Testis (tissue), 5 donors: ENCODE measurements at places on chromosomes 2 and 18. TPM values are rescaled to one million over a fixed set of nuclear protein-coding genes. Genes with fewer than 3 reads are reported as not detected.

- DNase-seq = no peak
- no peaks in the 10 kb centered on the region for H3K36me3 ChIP-seq
- H3K27ac ChIP-seq = no peak overlapping the region
- no peaks in the 10 kb centered on the region for H3K27me3 ChIP-seq
These were observed 22.1 kb upstream of the IGFBP5 start for GRCh38 chr2:216717491-216717901.

DNA sequence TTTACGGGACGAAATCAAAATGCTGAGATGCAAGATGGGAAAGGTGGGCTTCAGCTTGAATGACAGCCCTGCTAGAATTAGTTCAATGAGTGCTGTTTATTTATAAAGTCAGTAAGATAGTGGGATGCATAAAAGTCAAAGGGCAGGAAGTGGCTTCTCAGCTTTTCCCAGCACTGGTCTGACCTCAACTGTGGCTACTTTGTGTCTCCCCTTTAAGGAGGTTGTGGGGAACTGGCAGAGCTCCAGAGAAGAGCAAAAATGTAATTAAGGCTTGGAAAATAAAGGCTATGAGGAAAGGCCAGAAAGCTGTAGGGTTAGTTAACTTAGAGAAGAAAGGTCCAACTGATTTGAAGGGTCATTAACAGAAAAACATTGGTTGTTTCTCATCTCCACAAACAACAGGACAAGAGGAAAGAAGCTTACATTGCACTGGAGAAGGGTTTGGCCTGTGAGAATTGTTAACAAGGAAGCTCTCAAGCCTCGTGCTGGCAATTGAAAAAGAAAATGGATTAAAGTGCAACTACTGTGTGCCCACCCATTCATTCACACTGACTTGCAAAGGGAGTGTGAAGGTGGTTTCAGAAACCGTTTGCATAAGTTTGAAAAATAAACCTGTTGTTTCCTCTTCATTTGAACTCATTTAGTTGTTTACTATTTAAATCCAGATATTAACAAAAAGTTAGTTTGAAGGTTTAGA lies 68.8 kb upstream of the CD28 start:
- H3K27me3 ChIP-seq = no peaks in the 10 kb centered on the region
- peak; percentile 78 for DNase-seq
- peak overlapping the region; percentile 33 for H3K27ac ChIP-seq
- H3K36me3 ChIP-seq = no peaks in the 10 kb centered on the region
- H3K4me3 ChIP-seq = no peak overlapping the region

GRCh38 chr2:134623046-134623445 lies 95.8 kb downstream of the TMEM163 start:
- no peaks in the 10 kb centered on the region for H3K36me3 ChIP-seq
- H3K27ac ChIP-seq = no peak overlapping the region
- no peaks in the 10 kb centered on the region for H3K4me1 ChIP-seq
- no peak overlapping the region for H3K4me3 ChIP-seq
- H3K27me3 ChIP-seq = no peaks in the 10 kb centered on the region

GRCh38 chr2:149143734-149144133 lies 105.2 kb downstream of the LYPD6B start:
- DNase-seq = no peak
- no peaks in the 10 kb centered on the region for H3K27me3 ChIP-seq
- no peaks in the 10 kb centered on the region for H3K4me1 ChIP-seq
- no peaks in the 10 kb centered on the region for H3K36me3 ChIP-seq

DNA sequence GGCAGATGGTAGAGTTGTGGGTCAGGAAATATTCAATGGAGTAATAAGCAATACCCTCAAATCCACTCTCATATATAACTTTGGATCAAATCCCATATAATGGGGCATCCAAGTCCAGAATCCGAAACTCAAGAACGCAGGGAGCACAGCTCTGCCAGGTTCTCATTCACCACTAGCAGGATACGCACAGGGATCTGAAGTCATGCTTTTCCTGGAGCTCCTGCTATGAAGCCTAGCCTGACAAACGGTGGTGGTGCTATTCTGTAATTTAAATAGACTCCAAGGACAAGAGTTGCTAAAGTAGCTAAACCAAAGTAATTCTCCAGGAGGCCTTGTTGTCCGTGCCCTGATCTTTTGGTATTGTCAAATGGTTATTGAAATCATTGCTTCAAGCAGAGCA lies 264.8 kb downstream of the SLC8A1 start:
- H3K27ac ChIP-seq = no peak overlapping the region
- H3K4me3 ChIP-seq = no peak overlapping the region
- no peaks in the 10 kb centered on the region for H3K27me3 ChIP-seq

GRCh38 chr2:1318366-1319009 lies 94.8 kb upstream of the TPO start:
- H3K36me3 ChIP-seq = no peaks in the 10 kb centered on the region
- no peaks in the 10 kb centered on the region for H3K4me1 ChIP-seq
- no peak overlapping the region for H3K4me3 ChIP-seq

DNA sequence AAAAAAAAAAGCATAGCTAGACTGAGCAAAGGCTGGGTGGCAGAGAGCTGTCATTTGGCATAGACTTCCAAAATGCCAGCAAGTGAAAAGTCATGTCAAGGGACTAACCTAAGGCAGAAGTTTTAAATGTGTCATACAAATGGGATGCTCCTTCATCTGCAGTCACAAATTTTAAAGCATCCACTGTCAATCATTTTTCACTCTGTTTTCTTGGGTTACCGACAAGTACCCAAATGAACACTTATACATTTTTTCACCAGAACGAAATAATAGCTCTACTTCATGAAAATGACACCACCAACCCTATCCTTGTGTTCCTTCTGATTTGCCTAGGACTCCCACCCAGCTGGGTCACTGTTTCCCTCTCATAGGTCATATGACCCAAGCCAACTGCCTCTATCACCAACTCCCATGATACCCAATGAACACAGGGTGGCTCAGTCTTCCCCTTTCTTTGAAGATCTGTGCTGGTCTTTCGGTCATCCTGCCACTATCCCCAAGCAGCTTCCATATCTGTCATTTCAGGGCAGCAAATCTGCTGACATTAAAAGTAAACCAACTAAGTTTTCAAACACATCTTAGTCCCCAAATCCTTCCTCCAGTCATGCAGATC lies 21.5 kb downstream of the KLF7 start:
- peak overlapping the region; percentile 78 for H3K27ac ChIP-seq
- H3K4me3 ChIP-seq = no peak overlapping the region

DNA sequence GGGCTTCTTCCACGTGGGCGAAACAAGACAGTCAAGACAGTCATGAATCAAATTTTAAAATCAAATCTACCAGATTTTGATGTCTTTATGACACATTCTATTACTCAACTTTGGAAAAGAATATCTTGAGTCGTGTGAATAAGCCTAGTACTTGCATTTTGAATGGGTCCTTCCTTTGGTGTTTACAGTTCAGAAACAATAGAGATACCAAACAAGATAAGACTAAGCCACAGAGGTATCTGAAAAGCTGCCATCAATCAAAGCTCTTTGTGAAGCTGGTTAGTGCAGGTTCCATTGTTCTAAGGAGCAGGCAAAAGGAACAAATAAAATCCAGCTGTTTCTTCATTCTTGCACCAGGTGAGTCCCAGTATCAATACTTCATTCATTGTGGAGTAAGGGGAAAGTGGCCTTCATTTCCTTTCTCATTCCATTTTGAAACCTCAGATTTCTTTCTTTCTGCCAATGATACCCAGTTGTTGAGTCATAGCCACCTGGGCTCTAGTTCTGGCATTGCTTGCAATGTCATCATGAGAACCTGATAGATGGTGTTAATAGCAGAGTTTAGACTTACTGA lies 151.7 kb upstream of the L3MBTL4 start:
- H3K27ac ChIP-seq = no peak overlapping the region
- no peaks in the 10 kb centered on the region for H3K36me3 ChIP-seq
- H3K27me3 ChIP-seq = no peaks in the 10 kb centered on the region
- no peaks in the 10 kb centered on the region for H3K4me1 ChIP-seq

DNA sequence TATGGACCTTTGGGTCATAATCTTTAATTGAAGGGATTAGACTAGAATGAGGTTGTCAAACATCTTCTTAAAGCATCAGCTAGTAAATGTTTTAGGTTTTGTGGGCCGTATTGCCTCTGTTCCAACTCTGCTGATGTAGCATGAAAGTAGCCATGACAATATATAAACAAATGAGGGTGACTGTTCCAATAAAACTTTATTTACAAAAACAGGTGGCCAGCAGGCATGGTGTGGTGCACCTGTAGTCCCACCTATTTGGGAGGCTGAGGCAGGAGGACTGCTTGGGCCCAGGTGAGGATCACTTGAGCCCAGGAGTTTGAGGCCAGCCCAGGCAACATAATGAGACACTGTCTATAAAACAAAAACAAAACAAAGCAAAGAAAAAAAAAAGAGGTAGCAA lies 18.4 kb downstream of the LIPG start:
- H3K4me1 ChIP-seq = no peaks in the 10 kb centered on the region
- H3K27me3 ChIP-seq = no peaks in the 10 kb centered on the region
- H3K36me3 ChIP-seq = no peaks in the 10 kb centered on the region
- H3K4me3 ChIP-seq = no peak overlapping the region
- no peak for DNase-seq

DNA sequence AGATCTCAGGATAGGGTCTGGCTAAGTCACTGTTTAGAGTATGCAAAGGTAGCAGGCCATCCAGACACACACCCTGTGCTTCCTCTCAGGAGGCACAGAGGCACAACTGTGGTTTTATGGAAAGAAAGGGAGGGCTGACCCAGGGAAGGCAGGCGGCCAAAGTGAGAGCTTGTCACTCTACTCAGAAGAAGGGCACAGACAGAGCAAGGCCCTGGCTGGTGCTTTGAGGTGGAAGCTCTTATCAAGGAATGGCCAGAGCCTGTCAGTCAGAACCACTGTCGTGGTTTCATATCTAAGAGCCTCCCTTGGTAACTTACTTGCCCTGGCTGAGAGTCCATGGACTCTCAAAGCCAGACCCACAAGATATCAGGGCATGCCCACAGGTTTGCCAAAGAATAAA lies 40.7 kb downstream of the SLC9A2 start:
- H3K36me3 ChIP-seq = no peaks in the 10 kb centered on the region
- H3K27me3 ChIP-seq = no peaks in the 10 kb centered on the region
- H3K27ac ChIP-seq = no peak overlapping the region

- no peaks in the 10 kb centered on the region for H3K36me3 ChIP-seq
- H3K4me3 ChIP-seq = no peak overlapping the region
- no peak overlapping the region for H3K27ac ChIP-seq
- no peak for DNase-seq
- peaks cover 19% of the 10 kb centered on the region for H3K4me1 ChIP-seq
These were observed 91.0 kb downstream of the TMEM17 start for GRCh38 chr2:62415019-62415431.

- DNase-seq = no peak
- no peak overlapping the region for H3K4me3 ChIP-seq
- H3K4me1 ChIP-seq = peaks cover 16% of the 10 kb centered on the region
- H3K27me3 ChIP-seq = no peaks in the 10 kb centered on the region
- H3K36me3 ChIP-seq = no peaks in the 10 kb centered on the region
- H3K27ac ChIP-seq = no peak overlapping the region
These were observed 60.0 kb downstream of the TMEM131 start for GRCh38 chr2:97935719-97936161.

DNA sequence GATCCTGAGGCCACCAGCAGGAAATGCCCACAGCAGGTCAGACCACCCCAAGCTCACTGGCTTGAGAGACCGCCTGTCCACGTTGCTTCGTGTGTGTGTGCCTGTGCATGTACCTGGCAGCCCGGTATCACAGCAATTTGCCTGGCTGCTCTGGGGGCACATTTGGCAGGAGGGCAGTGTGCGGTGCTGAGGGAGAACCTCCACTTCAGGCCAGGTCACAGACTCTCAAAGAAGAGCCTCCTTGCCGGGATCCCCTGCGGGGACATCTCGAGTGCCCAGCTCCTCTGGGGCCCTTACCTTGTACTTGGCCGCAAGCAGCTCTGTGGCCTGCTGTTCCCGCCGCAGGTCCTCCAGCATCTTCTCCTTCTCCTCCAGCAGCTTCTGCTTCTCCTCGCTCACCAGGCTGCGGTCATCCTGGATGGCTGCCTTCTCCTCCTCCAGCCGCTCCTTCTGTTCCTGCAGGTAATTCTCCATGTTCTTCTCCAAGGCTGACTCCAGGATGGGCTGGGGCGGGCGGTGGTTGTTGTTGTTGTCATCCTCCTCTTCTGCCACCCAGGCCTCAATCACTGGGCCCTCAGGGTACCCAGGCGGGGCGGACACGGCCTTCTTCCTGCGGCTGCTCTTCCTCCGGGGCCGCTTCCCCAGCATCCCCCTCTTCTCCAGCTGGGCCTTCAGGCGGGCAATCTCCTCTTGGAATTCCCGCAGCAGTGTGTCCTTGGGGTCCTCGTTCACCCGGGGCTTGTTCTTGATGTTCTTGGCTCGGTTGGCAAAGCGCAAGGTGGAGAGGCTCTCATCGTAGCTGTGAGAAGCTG lies 2.0 kb downstream of the KIF3C start:
- H3K27me3 ChIP-seq = no peaks in the 10 kb centered on the region
- no peak for DNase-seq
- H3K4me1 ChIP-seq = peaks cover 6% of the 10 kb centered on the region
- no peaks in the 10 kb centered on the region for H3K36me3 ChIP-seq
- H3K27ac ChIP-seq = no peak overlapping the region
- no peak overlapping the region for H3K4me3 ChIP-seq

DNA sequence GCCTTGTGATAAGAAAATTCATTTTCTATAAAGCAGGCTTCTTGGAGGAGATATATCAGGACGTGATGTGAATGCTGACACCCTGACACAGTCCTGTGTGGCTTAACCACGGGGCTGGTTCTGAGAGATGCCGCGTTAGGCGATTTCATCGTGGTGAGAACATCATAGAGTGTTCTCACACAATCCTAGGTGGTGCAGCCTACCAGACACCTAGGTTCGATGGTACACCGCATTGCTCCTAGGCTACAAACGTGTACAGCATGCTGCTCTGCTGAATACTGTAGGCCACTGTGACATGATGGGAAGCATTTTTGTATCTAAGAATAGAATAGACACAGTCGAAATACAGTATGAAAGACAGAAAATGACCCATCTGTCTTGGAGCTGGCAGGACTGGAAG lies 82.5 kb downstream of the TNFRSF11A start:
- H3K27ac ChIP-seq = no peak overlapping the region
- no peak for DNase-seq
- no peak overlapping the region for H3K4me3 ChIP-seq
- H3K27me3 ChIP-seq = no peaks in the 10 kb centered on the region
- H3K4me1 ChIP-seq = no peaks in the 10 kb centered on the region
- no peaks in the 10 kb centered on the region for H3K36me3 ChIP-seq

- no peak for DNase-seq
- H3K36me3 ChIP-seq = no peaks in the 10 kb centered on the region
- no peaks in the 10 kb centered on the region for H3K27me3 ChIP-seq
- H3K4me1 ChIP-seq = no peaks in the 10 kb centered on the region
These were observed 254.3 kb downstream of the ACKR3 start for GRCh38 chr2:236823963-236824362.

- H3K36me3 ChIP-seq = no peaks in the 10 kb centered on the region
- no peak overlapping the region for H3K4me3 ChIP-seq
- H3K27me3 ChIP-seq = no peaks in the 10 kb centered on the region
- H3K4me1 ChIP-seq = no peaks in the 10 kb centered on the region
- DNase-seq = no peak
These were observed 390.3 kb downstream of the GPD2 start for GRCh38 chr2:156826341-156826933.

TM4SF20 gene
- total RNA-seq = 2.2 TPM

HOXD4 gene
- 13.3 TPM for total RNA-seq

NXPH2 gene
- not detected for total RNA-seq

RESP18 gene
- 0.71 TPM for total RNA-seq
